ENCODE measurements at places on chromosomes 13 and 19.

- peaks cover 38% of the 10 kb centered on the region for H3K36me3 ChIP-seq
- H3K27me3 ChIP-seq, result no peaks in the 10 kb centered on the region
- no peak for DNase-seq
- peaks cover 12% of the 10 kb centered on the region for H3K4me1 ChIP-seq
- H3K27ac ChIP-seq, result peak overlapping the region; percentile 22
- no peak overlapping the region for H3K4me3 ChIP-seq
Measured at GRCh38 chr19:5586300-5587070, 18.7 kb upstream of the TINCR start.

GRCh38 chr13:37127691-37128241 is 22.3 kb upstream of the CSNK1A1L start:
- H3K4me3 ChIP-seq, result no peak overlapping the region
- H3K27me3 ChIP-seq, result no peaks in the 10 kb centered on the region
- H3K4me1 ChIP-seq, result no peaks in the 10 kb centered on the region
- H3K27ac ChIP-seq, result no peak overlapping the region
- no peak for DNase-seq

DNA sequence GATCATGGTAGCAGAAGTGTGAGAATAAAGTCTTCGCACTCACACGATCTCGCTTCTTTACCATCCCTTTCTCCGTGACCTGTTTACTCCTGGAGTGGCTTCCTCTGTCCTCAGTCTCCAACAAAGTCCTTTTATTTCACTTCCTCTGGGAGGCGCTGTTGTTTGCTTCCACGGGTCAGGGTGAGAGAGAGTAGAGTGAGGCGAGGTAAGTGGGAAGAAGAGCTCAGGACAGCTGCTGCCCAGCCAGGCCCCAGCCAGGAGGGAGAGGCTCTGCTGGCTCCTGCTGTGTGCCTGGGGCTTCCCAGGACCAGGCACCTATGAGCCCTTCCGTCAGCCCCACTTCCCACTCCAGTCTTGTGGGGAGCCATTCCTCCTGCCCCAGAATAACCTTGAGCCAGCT is 242.1 kb downstream of the FGF9 start:
- no peak overlapping the region for H3K27ac ChIP-seq
- no peaks in the 10 kb centered on the region for H3K36me3 ChIP-seq
- no peaks in the 10 kb centered on the region for H3K4me1 ChIP-seq
- H3K4me3 ChIP-seq, result no peak overlapping the region
- peak; percentile 59 for DNase-seq
- H3K27me3 ChIP-seq, result no peaks in the 10 kb centered on the region

DNA sequence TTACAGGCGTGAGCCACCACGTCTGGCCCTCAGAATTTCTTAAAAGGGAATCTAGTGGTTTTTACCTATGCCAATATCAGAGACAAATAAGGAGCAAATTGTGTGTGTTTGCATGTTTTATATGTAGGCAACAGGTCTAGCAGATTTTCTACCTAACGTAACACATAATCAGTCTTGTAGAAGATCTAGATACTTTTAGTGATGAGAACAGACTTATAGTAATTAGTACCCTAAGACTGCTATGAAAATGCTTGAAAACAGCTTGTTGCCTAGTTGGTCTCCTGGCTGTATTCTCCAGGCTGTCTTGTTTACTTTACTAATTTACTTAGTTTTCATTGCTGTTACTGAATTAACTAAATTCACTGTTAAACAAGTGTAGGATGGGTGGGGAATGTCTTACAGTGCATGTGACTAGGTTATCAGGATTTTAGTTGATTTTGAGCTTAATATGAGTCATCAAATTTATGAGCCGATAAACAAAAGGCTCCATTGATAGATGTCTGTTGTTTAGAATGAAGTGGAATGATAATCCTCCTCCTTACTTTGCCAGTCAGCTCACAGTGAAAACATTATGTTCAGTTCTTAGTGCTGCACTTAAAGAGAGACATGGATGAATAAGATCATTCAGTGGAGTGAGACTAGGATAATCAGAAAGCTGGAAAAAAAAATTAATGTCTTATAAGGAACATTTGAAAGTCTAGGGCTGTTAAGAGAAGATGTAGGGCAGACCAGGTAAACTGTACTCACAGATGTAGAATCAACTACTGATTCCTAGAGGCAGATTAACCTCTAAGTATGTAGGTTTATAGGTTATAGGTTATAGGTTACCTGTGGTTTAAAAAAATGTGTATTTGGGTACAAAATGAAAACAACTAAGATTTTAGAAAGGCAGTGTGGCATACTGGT is 22.4 kb downstream of the GTF2F2 start:
- H3K4me1 ChIP-seq, result peaks cover 18% of the 10 kb centered on the region
- H3K27ac ChIP-seq, result no peak overlapping the region
- no peak overlapping the region for H3K4me3 ChIP-seq
- DNase-seq, result no peak

- H3K36me3 ChIP-seq, result peaks cover 92% of the 10 kb centered on the region
- DNase-seq, result no peak
- H3K4me3 ChIP-seq, result no peak overlapping the region
- H3K27me3 ChIP-seq, result no peaks in the 10 kb centered on the region
- H3K4me1 ChIP-seq, result peaks cover 10% of the 10 kb centered on the region
- no peak overlapping the region for H3K27ac ChIP-seq
Measured at GRCh38 chr19:57288373-57288772, 8.1 kb downstream of the ZNF460 start.

DNA sequence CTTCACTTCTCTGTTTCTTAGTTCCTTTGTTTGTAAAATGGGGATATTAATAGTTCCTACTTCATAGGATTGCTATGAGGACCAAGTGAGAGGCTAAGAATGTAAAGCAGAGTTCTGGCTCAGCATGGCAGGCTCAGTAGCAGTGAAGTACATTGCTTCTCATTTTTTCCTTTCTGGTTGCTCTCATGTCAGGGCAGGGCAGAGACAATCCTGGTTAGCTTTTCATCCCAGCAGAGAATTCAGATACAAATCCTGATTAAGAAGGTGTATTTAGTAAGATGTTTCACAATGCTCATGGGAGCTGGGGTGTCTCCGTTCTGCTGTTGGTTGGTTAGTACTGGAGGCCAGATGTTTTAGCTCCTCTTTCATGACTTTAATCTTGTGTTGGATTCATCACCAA is 42.9 kb downstream of the WASF3 start:
- H3K27ac ChIP-seq, result no peak overlapping the region
- no peak for DNase-seq
- peaks cover 8% of the 10 kb centered on the region for H3K4me1 ChIP-seq
- H3K36me3 ChIP-seq, result no peaks in the 10 kb centered on the region
- no peak overlapping the region for H3K4me3 ChIP-seq

- no peaks in the 10 kb centered on the region for H3K27me3 ChIP-seq
- H3K4me1 ChIP-seq, result no peaks in the 10 kb centered on the region
- no peak overlapping the region for H3K27ac ChIP-seq
- DNase-seq, result peak; percentile 56
- H3K4me3 ChIP-seq, result no peak overlapping the region
Measured at GRCh38 chr19:11949201-11949600, 15.6 kb upstream of the ZNF763 start.

GRCh38 chr19:10144361-10144760 is 24.7 kb upstream of the EIF3G start:
- H3K27me3 ChIP-seq, result no peaks in the 10 kb centered on the region
- no peak overlapping the region for H3K4me3 ChIP-seq
- no peak overlapping the region for H3K27ac ChIP-seq
- peaks cover 70% of the 10 kb centered on the region for H3K36me3 ChIP-seq
- no peak for DNase-seq
- H3K4me1 ChIP-seq, result peaks cover 18% of the 10 kb centered on the region

DNA sequence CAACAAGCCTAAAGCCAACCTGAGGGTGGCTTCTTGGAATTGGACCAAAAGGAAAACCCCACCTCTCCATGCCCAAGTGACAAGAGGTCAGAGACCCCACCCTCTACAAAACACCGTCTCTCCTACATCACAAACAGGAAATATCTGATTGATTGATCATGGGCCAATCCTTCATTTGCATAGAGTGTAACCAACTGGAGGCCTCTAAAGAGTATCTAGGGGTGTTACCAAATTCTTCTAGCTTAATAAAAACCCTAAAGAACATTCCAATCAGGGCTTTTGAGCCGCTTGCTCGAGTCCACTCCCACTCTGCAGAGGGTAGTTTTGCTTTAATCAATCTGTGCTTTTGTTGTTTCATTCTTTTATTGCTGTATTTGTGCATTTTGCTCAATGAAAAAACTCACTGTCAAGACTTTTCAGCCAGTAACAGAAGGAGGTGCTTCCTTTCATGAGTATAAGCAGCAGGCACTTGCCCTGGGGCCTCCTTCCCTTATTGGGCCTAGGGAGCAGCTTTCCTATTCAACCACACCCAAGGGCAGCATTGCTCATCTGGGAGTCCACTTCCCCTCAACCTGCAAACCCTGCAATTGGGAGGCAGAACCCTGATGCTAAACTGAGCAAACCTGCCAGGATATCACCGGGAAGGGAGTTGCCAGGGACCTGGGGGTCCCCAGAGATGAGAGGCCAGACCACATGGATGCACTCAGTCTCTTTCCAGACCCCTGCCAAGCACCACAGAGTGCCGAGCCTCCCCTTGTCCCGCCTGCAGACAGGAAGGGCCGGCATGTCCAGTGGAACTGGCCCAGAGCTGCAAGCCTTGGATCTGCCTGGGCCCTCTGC is 154.3 kb upstream of the VSTM2B start:
- no peaks in the 10 kb centered on the region for H3K4me1 ChIP-seq
- no peak overlapping the region for H3K4me3 ChIP-seq
- DNase-seq, result no peak
- peaks cover 10% of the 10 kb centered on the region for H3K27me3 ChIP-seq

DNA sequence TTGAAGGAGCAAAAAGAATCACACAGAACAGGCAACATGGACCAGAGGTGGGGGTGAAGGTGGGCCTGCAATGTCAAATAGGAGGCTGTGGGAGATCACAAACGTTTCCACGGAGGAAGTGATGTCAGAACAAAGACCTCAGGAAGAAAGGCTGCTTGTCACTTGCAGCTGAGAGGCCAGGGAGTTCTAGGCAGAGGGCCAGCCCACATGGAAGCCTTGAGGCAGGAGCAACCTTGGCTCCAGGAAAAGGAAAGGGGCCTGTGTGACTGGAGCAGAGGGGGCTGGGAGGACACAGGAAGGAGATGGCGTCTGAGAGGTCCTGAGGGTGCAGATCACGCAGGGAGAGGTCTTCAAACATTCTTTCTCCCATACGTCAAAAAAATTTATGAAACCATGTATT is 16.3 kb downstream of the ZNF160 start:
- H3K27me3 ChIP-seq, result no peaks in the 10 kb centered on the region

All from activated CD4-positive, alpha-beta T cell treated with anti-CD3 and anti-CD28 coated beads, Interleukin-2, amount 10 ng/mL, durations not matched to agents 24 days and 14 days (primary cell).